ENCODE measurements at places on chromosomes 6 and 20.

DNA sequence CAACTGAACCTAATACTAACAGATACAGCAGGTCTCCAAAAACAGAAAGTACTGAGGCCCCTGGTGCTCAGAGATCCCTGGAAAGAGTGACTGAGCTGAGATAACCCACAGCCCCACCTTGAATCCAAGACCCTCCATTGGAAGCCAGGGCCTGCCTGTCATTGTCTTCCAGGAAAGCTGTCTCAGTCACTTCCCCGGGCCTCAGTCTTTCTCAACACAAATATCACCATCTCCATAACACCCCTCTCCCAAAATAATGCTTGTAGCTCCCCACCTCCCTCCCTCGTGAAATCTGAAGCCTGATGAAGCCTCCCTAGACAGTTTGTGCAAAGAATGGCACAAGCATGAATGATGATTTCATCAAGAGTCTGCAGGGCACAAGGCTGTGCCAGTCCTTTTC, 138.2 kb upstream of the LRFN2 start:
- DNase-seq, result no peak

DNA sequence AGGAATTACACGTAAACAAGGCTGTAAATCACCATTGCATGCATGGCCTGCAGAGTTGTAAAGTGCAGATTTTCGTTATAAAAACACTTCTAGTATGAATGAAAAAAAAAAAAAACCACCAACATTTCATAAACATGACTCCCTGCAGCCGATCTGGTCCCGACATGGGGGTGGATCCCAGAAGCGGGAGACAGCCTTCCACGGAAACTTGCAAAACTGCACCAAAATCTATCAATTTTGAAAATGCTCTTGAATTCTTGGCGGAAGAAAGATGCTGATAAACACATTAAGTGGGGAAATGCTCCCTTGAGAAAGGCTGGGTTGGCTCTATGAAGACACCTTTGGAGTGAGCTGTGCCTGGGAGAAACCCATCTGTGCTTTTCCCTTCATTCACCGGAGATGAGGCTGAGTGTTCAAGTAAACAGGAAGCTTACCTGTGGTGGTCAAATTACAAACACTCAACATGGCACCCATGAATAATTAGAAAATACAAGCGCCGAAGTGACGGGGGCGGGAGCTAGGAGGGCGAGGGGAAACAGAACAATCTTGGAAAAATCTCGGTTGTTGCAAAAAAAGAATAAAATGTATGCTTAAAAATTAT, 845 bp upstream of the ANKRD60 start:
- no peak for DNase-seq

DNA sequence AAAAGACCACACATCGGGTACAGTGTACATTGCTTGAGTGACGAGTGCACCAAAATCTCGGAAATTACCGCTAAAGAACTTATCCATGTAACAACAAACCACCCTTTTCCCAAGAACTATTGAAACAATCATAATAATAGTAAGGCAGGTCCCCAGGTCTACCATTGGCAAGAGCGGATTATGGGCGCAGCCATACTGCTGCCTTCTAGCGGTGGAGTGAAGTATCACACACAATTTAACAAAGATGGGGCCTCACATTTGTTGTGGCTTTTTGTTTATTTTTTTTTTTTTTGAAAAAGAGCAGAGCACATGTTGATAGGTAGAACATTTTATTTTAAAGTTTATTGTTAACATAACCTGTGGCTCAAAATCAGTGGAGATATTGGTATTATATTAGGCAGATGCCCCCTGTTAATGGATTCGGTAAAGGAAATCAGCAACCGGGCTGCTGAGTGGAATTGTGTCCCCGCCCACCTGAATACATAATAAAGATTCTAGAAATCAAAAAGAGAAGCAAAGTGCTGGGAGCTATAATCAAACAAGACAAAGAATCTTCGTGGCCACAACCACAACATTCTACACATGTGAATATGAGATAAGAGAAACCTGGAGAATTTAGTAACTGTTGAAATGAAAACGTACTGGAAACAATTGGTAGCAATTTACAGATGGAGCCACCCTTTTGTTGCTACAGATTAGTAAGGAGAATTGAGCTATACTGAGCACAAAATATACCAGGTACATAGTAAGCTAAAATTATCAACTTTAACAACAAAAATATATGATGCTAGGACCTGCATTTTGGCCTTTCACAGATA, 94.2 kb upstream of the EXOC2 start:
- peak; percentile 25 for DNase-seq

- DNase-seq, result no peak
Measured at GRCh38 chr6:157717340-157717748, 105.7 kb upstream of the SNX9 start.

DNA sequence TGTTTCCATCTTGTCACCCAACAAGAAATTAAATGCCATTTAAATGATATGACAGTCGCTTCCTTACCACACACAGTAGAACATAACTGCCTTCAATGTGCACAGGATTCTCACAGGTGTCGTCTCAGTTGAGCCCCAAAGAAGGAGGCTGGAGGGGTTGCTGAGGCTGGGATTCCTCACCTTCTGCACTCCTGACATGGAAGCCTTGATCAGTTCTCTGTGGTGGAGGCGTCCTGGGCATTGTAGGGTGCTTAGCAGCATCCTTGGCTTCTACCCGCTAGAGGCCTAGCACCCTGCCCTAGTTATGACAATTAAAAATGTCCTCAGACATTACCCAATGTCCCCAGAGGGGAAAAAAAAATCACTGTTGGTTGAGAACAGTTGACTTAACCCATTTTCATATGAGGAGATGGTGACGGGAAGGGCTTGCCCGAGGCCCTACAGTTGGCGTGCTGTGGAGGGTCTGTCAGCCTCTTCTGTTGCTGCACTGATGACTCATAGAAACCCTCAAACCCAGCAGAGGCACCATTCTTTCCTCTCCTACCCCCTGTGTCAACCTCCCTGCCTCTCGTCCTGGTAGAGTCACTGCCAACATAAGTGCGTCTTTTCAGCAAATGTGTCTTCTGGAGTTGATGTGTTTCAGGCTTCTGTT, 19.3 kb upstream of the ZNF831 start:
- DNase-seq, result no peak

GRCh38 chr20:54291339-54292010, 83.6 kb downstream of the PFDN4 start:
- no peak for DNase-seq

DNA sequence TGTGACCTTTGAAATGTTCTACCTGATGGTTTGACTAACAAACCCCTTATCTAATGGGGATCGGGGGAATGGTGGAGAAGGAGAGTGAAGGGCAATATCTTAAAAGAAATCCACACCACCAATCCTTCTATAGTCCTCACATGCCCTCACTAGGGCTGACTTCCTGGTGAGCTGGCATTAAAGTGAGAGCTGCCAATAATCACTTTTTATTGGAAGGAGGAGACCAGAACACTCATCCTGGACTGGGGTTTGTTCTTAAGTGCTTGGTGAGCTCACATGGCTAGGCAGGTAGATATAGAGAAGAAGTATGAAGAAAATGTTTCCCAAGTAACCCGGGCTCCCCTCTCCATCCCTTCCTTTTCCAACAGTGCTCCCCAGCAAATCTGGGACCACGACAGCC, 49.8 kb downstream of the SCGN start:
- DNase-seq, result no peak

- DNase-seq, result no peak
Measured at GRCh38 chr20:48544402-48545339, 283.1 kb downstream of the PREX1 start.

GRCh38 chr6:36830577-36830976, 8.7 kb downstream of the CPNE5 start:
- no peak for DNase-seq

GRCh38 chr20:47768016-47768824, 17.1 kb downstream of the SULF2 start:
- no peak for DNase-seq

- no peak for DNase-seq
Measured at GRCh38 chr6:138896104-138896756, 91.8 kb downstream of the REPS1 start.

- no peak for DNase-seq
Measured at GRCh38 chr6:73109659-73110058, 115.6 kb downstream of the KHDC1L start.

DNA sequence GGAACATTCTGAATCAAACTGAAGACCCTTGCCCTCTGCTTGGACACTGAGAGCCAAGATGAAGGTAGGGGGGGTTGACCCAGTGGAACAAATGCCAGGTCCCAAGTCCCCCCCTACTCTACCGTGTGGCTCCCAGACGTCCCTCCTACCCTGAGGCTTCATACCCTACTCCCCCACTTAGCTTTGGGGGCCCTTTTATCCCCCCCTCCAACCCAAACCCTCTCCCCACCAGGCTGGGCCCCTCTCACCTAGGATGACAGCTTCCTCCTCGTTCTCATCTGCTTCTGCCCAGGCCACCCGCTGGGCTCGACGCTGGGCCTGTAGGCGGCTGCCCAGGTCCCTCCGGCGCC, 1.5 kb downstream of the DDRGK1 start:
- no peak for DNase-seq

- DNase-seq, result no peak
Measured at GRCh38 chr6:167690931-167691330, 135.8 kb upstream of the AFDN start.

DNA sequence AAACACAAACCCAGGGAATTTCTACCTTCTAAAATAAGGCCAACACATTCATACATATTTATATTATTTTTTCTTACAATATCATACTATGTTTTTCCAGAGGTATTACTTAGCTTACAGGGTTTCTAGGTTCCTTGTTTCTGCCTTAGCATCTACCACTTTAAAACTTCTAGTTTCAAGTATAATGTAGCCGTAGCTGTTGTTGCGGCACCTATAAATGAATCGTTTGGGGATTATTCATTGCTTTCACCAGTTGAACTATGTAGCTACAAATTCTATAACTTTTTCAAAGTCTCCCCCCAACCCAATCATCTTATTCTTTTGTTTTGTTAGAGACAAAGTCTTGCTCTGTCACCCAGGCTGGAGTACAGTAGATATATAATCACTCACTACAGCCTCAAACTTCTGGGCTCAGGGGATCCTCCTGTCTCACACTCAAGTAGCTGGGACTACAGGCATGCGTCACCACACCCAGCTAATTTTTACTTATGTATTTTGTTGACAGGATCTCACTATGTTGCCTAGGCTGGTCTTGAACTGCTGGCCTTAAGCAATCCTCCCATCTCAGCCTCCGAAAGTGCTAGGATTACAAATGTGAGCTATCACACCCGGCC, 43.9 kb downstream of the TNFAIP3 start:
- DNase-seq, result no peak

- no peak for DNase-seq
Measured at GRCh38 chr6:36118550-36119107, 11.7 kb upstream of the MAPK13 start.

DNA sequence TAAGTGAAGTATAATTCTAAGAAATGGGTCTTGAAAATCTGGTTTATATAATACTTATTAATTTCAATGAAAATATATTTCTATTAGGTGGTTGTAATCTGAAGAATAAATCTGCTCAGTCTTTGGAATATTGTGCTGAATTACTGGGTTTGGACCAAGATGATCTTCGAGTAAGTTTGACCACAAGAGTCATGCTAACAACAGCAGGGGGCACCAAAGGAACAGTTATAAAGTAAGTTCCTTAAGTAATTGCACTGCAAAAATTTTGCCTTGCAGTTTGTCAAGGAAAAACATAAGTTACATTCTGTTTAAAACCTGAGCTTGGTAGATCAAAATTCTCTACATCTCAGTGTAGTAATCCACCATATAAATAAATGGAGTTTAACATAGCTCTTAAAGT, 106.0 kb downstream of the MYO6 start:
- DNase-seq, result peak; percentile 82

DNA sequence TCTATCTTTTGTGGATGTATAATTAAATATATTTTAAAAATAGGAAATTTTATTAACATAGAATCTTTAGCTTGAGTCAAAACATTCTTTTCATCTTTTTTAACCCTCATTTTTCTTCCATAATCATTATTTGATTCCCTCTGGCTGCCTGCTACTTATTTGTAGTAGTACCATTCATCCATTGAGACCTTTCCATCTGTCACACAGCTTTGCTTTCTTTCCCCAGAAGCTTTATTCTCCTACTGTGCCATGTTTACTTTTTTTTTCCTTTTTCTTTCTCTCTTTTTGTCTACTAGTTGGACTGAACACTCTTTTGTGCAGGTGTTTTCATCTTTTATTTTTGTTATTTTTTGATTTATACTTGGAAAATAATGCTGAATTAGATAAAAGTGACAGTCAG, 522.6 kb upstream of the MMS22L start:
- DNase-seq, result no peak

- DNase-seq, result peak; percentile 96
Measured at GRCh38 chr6:137873273-137873762, 6.3 kb downstream of the TNFAIP3 start.

- no peak for DNase-seq
Measured at GRCh38 chr6:46909371-46909770, 12.4 kb downstream of the ADGRF5 start.

- DNase-seq, result no peak
Measured at GRCh38 chr20:32606790-32607189, 21.7 kb upstream of the NOL4L start.

- peak; percentile 78 for DNase-seq
Measured at GRCh38 chr20:31606804-31607639, 1.9 kb downstream of the ID1 start.

- DNase-seq, result no peak
Measured at GRCh38 chr6:71284785-71285184, 3.8 kb upstream of the OGFRL1 start.

DNA sequence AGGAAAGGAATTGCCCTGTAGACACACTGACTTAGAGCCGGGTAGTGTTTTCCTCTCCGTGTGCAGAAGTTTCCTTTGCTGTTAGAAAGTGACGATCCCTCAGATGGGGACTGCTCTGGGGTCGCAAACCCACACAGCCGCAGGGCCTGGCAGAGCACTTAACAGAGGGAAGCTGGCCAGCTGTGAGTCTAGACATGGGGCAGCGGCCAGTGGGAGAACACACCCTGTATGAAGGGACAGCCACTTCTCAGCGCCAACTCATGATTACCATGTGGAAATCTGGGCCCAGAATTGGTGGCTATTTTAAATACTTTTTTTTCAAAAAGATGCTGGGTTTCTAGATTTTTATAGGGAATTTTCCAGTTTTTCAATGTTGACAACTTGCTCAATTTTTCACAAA, 39.4 kb downstream of the SLC9A8 start:
- peak; percentile 36 for DNase-seq

GRCh38 chr6:7224731-7225130, 88.3 kb downstream of the SSR1 start:
- no peak for DNase-seq

- no peak for DNase-seq
Measured at GRCh38 chr6:66849843-66850242, 1142.8 kb upstream of the EYS start.

- no peak for DNase-seq
Measured at GRCh38 chr6:686497-686896, 6.4 kb downstream of the EXOC2 start.

GRCh38 chr6:148898376-148899014, 151.7 kb downstream of the UST start:
- no peak for DNase-seq

GRCh38 chr6:146903451-146903850, 300.8 kb upstream of the STXBP5 start:
- no peak for DNase-seq
